ENCODE measurements at places on chromosomes 5 and 9.
A peak's percentile ranks its signal among the peaks of the same experiment; 100 is the strongest.

- DNase-seq, result no peak
Observed at GRCh38 chr5:78679905-78680304, 31.3 kb upstream of the LHFPL2 start.

- DNase-seq, result no peak
Observed at GRCh38 chr5:115415143-115415491, 118.7 kb upstream of the CCDC112 start.

- no peak for DNase-seq
Observed at GRCh38 chr5:76683816-76684731, 31.9 kb upstream of the F2R start.

DNA sequence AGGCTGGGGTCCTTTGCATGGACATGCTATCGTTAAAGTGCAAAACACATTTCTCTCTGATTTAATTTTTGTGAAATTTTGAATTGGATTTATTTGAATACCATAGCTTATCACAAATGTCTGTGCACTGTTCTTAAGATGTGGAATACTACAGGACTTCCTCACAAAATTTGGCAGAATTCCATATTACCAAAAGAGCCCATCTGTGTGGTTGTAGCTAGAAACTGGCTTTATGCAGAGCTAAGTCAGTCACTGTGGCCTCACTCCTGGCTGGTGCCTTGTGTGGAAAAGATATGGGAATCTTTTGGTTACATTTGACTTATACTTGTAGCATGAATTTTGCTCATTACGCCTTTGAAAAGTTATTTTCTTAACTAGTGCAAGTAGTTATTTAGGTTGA is 35.5 kb downstream of the ACO1 start:
- DNase-seq, result no peak

GRCh38 chr9:124964056-124964455 is 23.2 kb upstream of the GOLGA1 start:
- DNase-seq, result no peak

- DNase-seq, result no peak
Observed at GRCh38 chr5:173318881-173319620, 9.2 kb downstream of the STC2 start.

DNA sequence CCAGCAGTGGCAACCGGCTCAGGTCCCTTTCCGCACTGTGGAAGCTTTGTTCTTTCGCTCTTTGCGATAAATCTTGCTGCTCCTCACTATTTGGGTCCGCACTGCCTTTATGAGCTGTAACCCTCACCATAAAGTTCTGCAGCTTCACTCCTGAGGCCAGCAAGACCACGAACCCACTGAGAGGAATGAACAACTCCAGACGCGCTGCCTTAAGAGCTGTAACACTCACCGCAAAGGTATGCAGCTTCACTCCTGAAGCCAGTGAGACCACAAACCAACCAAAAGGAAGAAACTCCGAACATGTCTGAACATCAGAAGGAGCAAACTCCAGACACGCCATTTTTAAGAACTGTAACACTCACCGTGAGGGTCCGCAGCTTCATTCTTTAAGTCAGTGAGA is 103.5 kb downstream of the GLIS3 start:
- DNase-seq, result no peak

- DNase-seq, result no peak
Observed at GRCh38 chr5:89686081-89686765, 723.3 kb downstream of the CETN3 start.

GRCh38 chr5:84524491-84524890 is 139.8 kb upstream of the EDIL3 start:
- no peak for DNase-seq

DNA sequence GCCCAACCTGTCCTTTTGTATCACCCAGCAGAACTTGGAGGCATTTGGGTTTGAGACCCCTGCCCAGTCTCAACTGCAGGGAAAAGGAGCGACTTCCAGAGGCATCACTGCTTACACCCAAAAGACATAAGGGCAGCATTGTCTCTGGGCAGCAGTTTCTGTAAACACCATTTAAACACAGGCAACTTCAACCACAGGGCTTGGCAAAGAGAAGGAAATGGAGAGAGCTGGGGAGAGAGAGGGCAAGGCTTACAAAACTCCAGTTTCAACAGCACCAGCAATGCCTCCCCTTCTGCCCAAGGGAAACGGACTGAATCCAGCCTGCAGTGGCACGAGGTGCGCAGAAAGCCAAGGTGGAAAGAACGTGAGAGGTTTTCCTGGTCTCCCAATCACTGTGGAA is 147.6 kb downstream of the ROR2 start:
- DNase-seq, result no peak

GRCh38 chr9:28930766-28931165 is 1357.5 kb upstream of the C9orf72 start:
- DNase-seq, result no peak

DNA sequence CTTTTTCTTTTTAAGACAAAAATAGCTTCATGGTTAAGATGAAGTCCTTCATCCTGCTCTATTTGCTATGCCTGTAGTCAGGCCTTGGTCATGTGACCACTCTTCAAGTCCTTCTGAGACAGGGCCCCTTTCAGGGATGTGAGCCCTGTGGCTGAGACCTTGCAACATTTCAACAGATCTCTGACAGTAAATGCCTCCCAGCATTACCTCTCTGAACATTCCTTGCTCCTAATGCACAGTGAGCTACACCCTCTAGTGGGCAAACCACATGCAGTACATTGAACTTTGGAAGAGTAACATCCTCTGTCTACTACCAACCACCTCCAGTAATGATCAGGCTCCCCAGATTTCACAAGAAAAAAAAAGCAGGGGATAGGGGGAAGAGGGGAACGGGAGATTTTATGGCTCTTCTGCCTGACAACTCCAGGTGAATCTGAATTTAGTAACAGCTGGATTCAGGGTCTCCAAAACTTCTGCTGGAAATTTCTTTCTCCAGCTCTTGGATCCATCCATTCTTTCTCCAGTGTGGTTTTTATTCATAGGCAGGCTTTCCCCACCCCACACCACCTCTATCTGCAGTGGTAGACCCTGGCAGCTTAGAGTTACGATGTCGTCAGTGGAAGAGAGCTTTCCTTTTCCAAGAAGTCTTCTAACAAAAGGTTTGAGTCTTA is 8.9 kb upstream of the FBXO38 start:
- DNase-seq, result peak; percentile 63

GRCh38 chr9:92633614-92634278 is 36.2 kb downstream of the IPPK start:
- no peak for DNase-seq

- no peak for DNase-seq
Observed at GRCh38 chr5:115330830-115331229, 34.4 kb upstream of the CCDC112 start.

- no peak for DNase-seq
Observed at GRCh38 chr5:15620501-15620900, 120.5 kb downstream of the FBXL7 start.

- DNase-seq, result peak; percentile 87
Observed at GRCh38 chr9:134641173-134641989, at the start of gene COL5A1. TSS of gene COL5A1 (plus strand) at chr9:134641803. CDS start at chr9:134642188, 385 bp downstream.

DNA sequence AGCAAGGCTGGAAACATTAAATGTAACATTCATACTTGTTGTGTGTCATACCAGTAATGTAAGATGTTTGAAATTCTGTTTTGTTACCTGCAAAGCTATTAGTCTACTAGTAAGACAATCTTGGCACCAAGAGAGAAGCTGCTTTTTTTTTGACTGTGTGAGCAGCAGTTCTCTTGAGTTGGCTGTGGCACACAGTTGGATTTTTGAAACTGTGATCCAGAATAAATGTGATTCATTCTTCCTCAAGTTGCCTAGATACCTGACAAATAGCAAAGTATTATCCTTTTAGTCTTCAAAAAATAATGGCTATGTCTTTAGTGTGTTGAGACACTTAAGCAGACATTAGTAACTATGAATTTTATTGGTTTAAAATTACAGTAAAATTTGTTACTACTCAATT is 57.2 kb upstream of the HAPLN1 start:
- no peak for DNase-seq

GRCh38 chr5:137792303-137792702 is 38.1 kb upstream of the HNRNPA0 start:
- DNase-seq, result no peak

DNA sequence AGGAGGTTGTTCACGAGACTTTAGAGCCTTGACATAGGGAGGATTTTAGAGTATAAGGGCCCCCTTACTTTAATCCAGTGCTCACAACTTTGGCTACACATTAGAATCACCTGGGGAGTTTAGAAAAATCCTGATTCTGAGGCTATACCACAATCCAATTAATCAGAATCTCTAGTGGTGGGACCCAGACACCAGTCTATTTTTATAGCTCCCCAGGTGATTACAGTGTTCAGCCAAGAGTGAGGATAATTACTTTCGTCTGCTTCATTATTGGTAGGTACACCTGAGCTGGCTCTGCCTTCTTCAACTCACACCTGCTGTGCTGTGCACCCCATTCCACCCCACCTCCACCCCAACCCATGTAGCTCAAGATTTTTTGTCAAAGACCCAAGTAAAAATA is 141.3 kb upstream of the EPB41L4A start:
- no peak for DNase-seq

- no peak for DNase-seq
Observed at GRCh38 chr5:140131967-140132409, 6.3 kb downstream of the IGIP start.

DNA sequence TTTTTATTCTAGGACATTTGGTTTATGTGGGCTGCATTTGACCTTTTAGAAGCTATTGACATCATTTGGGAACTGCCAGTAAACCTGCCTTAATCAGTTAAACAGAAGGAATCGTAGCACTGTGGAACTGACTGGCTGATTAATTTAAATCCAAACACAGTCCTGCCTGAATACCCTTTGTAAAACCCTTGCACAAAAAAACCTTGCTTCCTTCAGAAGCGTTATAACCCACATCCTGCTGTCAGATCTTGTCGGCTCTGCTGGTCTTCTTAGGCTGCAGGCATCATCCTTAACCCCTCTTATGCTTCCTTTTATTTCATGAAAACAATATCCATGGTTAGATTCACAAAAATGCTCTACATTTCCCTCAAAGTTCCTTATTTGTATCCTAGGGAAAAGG is 46.3 kb downstream of the PAM start:
- DNase-seq, result no peak

DNA sequence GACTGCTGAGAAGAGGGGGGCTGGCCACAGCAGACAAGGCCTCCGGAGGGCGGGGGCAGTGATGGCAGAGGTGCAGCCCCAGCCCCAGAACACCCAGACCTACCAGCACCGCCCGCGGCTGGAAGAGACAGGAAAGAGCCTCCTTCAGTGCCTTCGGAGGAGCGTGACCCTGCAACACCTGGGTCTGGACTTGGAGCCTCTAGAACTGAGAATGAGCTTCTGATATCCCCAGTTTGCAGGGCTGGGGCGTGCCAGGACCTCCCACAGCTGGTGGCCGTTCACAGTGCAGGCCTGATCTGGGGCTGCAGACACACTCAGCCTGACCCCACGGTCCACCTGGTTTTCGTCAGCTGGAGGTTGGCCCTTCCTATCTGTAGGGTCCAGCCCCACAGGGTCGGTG is 9.1 kb downstream of the LCN10 start:
- DNase-seq, result no peak

GRCh38 chr9:114131808-114132549 is 23.4 kb upstream of the COL27A1 start:
- no peak for DNase-seq

DNA sequence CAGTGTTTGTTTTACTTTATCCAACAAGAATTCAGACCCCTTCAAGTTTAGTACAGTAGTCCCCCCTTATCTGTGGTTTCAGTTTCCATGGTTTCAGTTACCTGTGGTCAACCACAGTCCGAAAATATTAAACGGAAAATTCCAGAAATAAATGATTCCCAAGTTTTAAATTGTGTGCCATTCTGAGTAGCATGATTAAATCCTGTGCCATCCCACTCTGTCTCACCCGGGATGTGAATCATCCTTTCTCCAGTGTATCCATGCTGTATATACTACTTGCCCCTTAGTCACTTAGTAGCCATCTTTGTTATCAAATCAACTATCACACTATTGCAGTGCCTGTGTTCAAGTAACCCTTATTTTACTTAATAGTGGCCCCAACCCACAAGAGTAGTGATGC is 153.8 kb upstream of the RASA1 start:
- DNase-seq, result no peak

DNA sequence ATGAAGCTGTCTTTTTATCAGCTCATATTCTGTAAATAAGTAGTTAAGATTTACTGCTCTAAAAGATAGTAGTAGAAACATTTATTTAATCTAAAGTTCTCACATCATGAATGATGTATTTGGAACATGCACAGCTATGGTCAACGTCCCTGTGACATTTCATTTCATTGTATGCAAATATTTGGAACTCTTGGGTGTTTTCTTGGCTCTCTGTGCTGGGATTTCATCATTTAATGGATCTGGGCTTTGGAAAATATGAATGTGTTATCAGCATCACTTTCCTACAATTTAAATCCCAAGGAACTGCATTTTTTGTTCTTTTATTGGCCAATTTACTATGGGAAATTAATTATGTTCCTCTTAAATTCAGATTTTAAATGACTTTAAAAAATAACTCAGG is 462.9 kb downstream of the SEMA5A start:
- no peak for DNase-seq

GRCh38 chr5:51131266-51131665 is 252.0 kb upstream of the ISL1 start:
- DNase-seq, result no peak

DNA sequence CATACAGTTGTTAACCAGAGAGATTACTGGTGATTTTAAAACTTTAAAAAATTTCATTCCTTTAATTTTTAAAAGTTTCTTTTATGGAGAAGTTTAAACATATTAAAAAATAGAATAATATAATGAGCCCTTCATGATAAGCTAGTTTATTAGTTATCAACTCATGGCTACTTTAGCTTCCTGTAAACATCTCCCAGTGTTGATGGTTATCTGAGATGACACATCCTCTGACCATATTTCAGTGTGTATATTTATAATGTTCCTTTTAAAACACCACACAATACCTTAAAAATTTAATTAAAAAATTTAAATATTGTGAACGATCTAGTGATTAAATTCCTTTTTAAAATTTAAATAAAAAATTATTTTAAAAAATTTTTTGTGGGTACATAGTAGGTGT is 74.1 kb downstream of the IPO11 start:
- DNase-seq, result no peak

DNA sequence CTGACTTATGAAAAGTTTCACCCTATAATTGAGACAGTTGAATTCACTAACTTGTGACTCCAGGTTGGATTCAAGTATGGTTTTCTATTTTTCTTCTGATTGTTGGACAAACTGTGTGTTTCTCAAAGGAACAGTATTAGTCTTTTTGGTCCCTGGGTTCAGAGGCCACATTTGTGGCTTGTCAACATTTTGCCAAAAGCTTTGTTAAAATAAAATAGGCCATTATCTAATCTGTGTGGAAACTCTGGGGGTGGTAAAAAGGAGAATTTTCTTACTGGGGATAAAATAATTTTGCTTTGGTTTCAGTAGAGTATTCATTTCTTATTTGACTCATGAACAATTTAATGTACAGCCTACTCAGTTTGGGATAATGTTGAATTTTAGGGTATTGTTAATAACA is 166.3 kb downstream of the TMEM167A start:
- DNase-seq, result no peak

Measured in RPMI8226 (cell line).